ENCODE measurements at places on chromosomes 7 and 10. TPM values are rescaled to one million over a fixed set of nuclear protein-coding genes. Genes with fewer than 3 reads are reported as not detected.

Gene TMEM229A
- 1.9 TPM for total RNA-seq

Gene TLX1
- not detected for total RNA-seq

Gene STOX1
- 7.4 TPM for total RNA-seq

Gene CACNB2
- total RNA-seq, result 31.2 TPM

Gene APBB1IP
- 2.9 TPM for total RNA-seq

Gene FGFBP3
- total RNA-seq, result 15.3 TPM

Gene SLC16A9
- 32.4 TPM for total RNA-seq

Gene NUB1
- total RNA-seq, result 57.6 TPM

Gene SAP25
- not detected for total RNA-seq
